Tongue (tissue), 3 donors: ENCODE measurements at places on chromosomes 5 and 9. TPM values are rescaled to one million over a fixed set of nuclear protein-coding genes. Genes with fewer than 3 reads are reported as not detected.

Gene SV2C
- 0.31 TPM for total RNA-seq

Gene TMEM203
- 38.3 TPM for total RNA-seq

Gene IL11RA
- total RNA-seq = 72.4 TPM

Gene SLC1A3
- total RNA-seq = 24.2 TPM

Gene PCDHGC4
- total RNA-seq = 7.9 TPM

Gene GARIN3
- not detected for total RNA-seq

Gene ARHGEF28
- total RNA-seq = 22.0 TPM

Gene GRM6
- not detected for total RNA-seq

Gene ROPN1L
- 0.41 TPM for total RNA-seq

Gene BRINP1
- 0.31 TPM for total RNA-seq

Gene OR2V2
- total RNA-seq = not detected

Gene UBE2R2
- 26.1 TPM for total RNA-seq

Gene IFNE
- total RNA-seq = not detected

Gene TERT
- total RNA-seq = 0.21 TPM

Gene PCDHA11
- total RNA-seq = 0.51 TPM

Gene RGS7BP
- total RNA-seq = 2.2 TPM

Gene CHSY3
- total RNA-seq = 7.6 TPM

Gene LCN2
- 19.7 TPM for total RNA-seq

Gene LCP2
- 11.6 TPM for total RNA-seq

Gene STK32A
- total RNA-seq = 0.62 TPM

Gene CCL19
- total RNA-seq = not detected

Gene KIF20A
- 24.8 TPM for total RNA-seq

Gene ZNF79
- 10.1 TPM for total RNA-seq

Gene APBA1
- total RNA-seq = 7.7 TPM

Gene STKLD1
- 0.41 TPM for total RNA-seq

Gene CER1
- total RNA-seq = not detected

Gene HACD4
- total RNA-seq = 5.8 TPM

Gene SPATA31A7
- not detected for total RNA-seq

Gene KCNV2
- not detected for total RNA-seq

Gene TIMD4
- not detected for total RNA-seq

Gene RNF208
- total RNA-seq = not detected

Gene FOXI1
- total RNA-seq = not detected

Gene SLC4A9
- total RNA-seq = 1.6 TPM

Gene MARCHF3
- total RNA-seq = 5.1 TPM

Gene MEF2C
- 535 TPM for total RNA-seq

Gene CCL27
- not detected for total RNA-seq

Gene CDK7
- 21.6 TPM for total RNA-seq

Gene ZBTB34
- 17.6 TPM for total RNA-seq

Gene CD74
- 75.4 TPM for total RNA-seq

Gene ZNF454
- total RNA-seq = 4.7 TPM

Gene MAST4
- 44.4 TPM for total RNA-seq
